Diencephalon (tissue), 1 donor: ENCODE measurements at places on chromosomes 7 and 10. TPM values are rescaled to one million over a fixed set of nuclear protein-coding genes. Genes with fewer than 3 reads are reported as not detected.

The NSMCE4A gene
- 35.1 TPM for total RNA-seq

The PRR15 gene
- not detected for total RNA-seq

The ITGB8 gene
- total RNA-seq = 107 TPM

The SLC16A12 gene
- total RNA-seq = 3.9 TPM

The FANK1 gene
- total RNA-seq = 11.3 TPM

The C7orf57 gene
- total RNA-seq = 5.8 TPM

The OR13A1 gene
- not detected for total RNA-seq

The BZW2 gene
- 57.7 TPM for total RNA-seq

The CDH23 gene
- 8.1 TPM for total RNA-seq

The IL6 gene
- not detected for total RNA-seq

The HOXA6 gene
- not detected for total RNA-seq

The BET1 gene
- 28.4 TPM for total RNA-seq

The EIF3B gene
- 73.1 TPM for total RNA-seq

The FOXI2 gene
- total RNA-seq = not detected

The CC2D2B gene
- total RNA-seq = 3.5 TPM

The PALS2 gene
- 150 TPM for total RNA-seq

The PLCE1 gene
- total RNA-seq = 10.6 TPM

The SPDYE8 gene
- total RNA-seq = 0.46 TPM

The LMOD2 gene
- not detected for total RNA-seq

The CD36 gene
- 55.6 TPM for total RNA-seq

The CYP2E1 gene
- 18.0 TPM for total RNA-seq

The STAG3 gene
- total RNA-seq = 0.69 TPM

The GLI3 gene
- 5.1 TPM for total RNA-seq

The GPR22 gene
- total RNA-seq = 27.2 TPM

The DEPP1 gene
- total RNA-seq = 6.2 TPM

The CTTNBP2 gene
- total RNA-seq = 25.4 TPM

The FAM25C gene
- not detected for total RNA-seq

The ARPC1A gene
- 99.9 TPM for total RNA-seq

The HOXA7 gene
- total RNA-seq = not detected

The SP8 gene
- total RNA-seq = 2.8 TPM

The SEMA3A gene
- total RNA-seq = 16.4 TPM

The NOLC1 gene
- total RNA-seq = 48.9 TPM

The VIPR2 gene
- total RNA-seq = 2.8 TPM

The GTF2IRD1 gene
- total RNA-seq = 17.5 TPM

The OR2A25 gene
- not detected for total RNA-seq

The DLX6 gene
- total RNA-seq = 13.4 TPM

The MRC1 gene
- total RNA-seq = 3.0 TPM

The OLAH gene
- not detected for total RNA-seq

The VOPP1 gene
- total RNA-seq = 118 TPM

The TMEM130 gene
- 22.6 TPM for total RNA-seq

The GPR37 gene
- total RNA-seq = 10.8 TPM

The WNT16 gene
- 0.69 TPM for total RNA-seq

The CADPS2 gene
- total RNA-seq = 36.2 TPM

The DDC gene
- 4.8 TPM for total RNA-seq

The ITPRIP gene
- 3.2 TPM for total RNA-seq

The GPAM gene
- 30.4 TPM for total RNA-seq

The RAPGEF5 gene
- 62.7 TPM for total RNA-seq

The CLDN4 gene
- total RNA-seq = 0.69 TPM
